NCI-H2029 treated with DMSO at 0.1 percent for 48 hours (cell line): ENCODE measurements at places on chromosomes 11 and 22.

DNA sequence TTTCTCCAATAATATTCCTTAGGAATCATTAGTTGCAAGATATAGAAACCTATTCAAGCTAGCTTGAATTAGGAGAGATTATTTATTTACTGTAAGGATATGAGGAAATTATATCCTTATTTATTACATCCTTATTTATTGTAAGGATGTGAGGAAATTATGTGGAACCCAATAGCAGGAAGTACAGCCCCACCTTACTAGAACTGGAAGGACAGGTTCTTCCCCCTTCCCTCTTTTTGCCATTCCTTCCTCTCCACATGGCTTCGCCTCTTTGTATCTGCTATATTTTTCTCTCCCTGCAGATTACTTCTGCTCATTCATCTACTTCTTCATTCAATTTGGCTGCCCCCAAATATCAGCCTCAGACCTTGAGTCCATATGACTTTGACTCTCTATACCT is 49.5 kb upstream of the B3GNT6 start:
- DNase-seq: peak; percentile 0

DNA sequence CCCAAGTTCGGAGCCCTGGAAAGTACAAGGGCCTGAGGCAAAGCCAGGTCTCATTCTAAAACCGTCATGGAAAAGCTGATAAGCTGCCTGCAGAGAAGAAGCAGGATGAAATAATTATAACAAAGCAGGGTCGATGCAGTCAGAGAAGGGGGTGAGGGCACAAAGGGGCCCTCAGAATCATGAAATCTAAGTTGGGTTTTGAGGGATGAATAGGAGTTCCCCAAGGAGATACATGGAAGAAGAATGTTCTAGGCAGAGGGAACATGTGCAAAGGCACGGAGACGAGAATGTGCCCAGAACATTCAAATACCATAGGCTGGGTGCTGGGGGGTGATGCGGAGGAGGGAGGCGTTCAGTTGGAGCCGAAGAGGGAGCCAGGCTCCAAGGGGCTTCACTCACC is 25.0 kb downstream of the IGLL1 start:
- DNase-seq: no peak

- DNase-seq: no peak
Measured at GRCh38 chr22:19196841-19197612, 18.5 kb upstream of the SLC25A1 start.

DNA sequence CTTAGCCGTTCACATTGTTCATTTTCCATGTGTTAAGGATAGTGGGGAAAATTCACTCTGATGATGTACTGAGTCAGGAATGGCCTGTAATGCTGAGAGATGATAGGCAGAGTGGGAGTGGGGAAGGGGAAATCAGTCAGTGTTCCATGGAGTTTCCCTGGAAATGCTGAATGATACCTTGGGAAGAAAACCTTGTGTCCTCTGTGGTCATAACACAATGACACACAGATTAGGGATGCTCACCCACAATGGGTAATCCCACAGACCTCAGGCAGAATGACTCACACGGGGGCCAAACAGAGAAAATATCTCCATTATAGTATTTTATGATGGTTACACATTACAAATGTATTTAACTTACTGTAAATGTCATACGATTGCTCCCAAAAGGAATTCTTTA is 118.0 kb downstream of the SNX19 start:
- no peak for DNase-seq

DNA sequence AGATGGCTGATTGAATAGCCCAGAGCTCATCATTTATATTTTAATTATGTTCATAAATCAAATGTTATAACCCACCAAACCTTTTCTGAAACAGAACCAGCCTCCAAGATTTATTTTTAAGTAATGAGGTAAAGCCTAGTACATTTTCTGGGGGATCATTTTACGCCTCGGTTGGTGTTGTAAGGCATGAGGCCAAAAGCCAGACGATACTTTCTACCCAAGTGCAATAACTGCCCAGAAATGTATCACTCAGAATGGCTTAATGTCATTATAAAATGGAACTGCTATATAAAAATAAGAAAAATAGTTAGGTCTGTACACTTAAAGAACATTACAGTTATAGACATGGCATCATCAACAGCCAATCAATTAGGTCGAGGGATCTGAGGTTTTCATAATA is 283.3 kb downstream of the CADM1 start:
- no peak for DNase-seq

DNA sequence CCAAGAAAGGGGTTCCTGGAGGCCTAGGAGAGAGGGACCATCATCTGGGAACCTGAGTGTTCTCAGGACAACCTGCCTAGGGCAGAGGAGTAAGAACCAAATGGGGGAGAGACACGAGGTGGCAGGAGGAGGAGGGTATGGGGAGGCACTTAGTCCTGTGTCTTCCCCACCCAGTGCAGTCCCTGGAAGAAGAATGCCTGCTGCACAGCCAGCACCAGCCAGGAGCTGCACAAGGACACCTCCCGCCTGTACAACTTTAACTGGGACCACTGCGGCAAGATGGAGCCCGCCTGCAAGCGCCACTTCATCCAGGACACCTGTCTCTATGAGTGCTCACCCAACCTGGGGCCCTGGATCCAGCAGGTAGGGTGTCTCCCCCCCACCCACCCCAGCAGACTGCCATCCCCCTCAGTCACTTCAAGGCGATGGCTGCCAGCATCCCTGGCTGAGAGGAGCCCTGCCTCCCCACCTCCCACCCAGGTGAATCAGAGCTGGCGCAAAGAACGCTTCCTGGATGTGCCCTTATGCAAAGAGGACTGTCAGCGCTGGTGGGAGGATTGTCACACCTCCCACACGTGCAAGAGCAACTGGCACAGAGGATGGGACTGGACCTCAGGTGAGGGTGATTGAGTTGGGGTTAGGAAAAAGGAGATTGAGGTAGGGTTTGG is 3.7 kb upstream of the INPPL1 start:
- DNase-seq: no peak
